Fibroblast of skin of left biceps (primary cell): ENCODE measurements at places on chromosomes 7 and 10.

DNA sequence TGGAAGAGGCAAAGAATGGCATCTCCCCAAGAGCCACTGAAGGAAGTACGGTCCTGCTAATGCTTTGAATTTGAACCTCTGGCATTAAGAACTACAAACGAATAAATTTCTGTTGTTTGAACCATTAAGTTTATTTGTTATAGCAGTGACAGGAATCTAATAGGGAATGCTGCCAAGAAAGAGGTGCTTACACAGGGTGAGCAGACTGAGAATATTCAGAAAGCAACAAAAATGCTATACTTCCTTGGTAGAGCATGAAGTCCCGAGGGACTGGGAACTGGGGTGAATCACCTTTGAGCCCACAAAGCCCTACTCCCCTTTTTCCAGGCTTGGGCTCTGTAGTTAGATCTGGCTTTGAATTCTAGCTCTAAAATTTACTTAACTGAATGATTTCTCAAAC lies 45.0 kb downstream of the PANK1 start:
- no peak for DNase-seq

- no peak for DNase-seq
These were observed 789 bp downstream of the PDGFA start for GRCh38 chr7:518630-519483.

- no peak for DNase-seq
These were observed 185.3 kb downstream of the DIP2C start for GRCh38 chr10:504121-504611.

DNA sequence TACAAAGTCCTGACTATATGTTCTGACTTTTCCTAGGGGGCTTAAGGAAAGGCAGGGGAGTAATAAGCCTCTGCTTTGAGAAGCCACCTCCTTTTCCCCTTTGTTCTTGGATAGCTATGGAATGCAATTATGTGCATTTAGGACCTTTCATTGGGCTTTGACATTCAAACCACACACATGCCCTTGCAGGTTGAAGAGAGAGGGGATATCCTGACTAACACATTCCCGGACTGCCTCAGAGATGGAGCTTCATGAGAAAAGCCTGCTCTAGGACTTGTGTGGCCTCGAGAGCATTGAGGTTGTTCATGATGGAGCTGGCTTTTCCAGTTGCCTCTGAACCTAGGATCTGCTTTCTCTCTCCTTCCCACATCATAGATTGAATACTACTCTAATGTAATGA lies 694.5 kb downstream of the LRMDA start:
- DNase-seq = no peak

DNA sequence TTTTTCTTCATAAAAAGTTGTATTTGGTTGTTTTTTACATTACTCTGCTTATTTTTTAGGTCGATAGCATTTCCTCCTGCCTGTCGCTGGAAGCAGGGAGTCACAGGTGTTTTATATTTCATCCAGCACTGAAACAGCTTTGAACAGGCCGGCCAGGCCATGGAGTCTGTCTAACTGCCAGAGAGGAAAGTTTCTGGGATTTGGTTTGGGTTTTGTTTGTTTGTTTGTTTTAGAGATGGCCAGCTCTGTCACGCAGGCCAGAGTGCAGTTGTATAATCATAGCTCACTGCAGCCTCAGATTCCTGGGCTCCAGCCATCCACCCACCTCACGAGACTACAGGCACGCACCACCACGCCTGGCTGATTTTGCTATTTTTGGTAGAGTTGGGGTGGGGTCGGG lies 23.4 kb downstream of the PROSER2 start:
- no peak for DNase-seq

DNA sequence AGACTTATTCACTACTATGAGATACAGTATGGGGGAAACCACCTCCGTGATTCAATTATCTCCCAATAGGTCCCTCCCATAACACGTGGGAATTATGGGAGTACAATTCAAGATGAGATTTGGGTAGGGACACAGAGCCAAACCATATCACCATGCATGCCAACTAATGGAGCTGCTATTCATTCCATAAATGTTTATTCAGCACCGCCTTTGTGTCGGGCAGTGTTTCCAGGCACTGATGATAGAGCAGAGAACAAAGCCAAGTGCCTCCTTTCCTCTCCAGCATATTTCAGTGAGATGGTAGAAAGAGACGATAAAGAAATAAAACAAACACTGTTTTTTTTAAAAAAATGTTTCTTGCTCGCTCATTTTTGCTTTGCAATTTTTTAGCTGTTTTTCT lies 295.9 kb upstream of the FOXK1 start:
- no peak for DNase-seq
